ENCODE measurements at places on chromosomes 1 and 21.

DNA sequence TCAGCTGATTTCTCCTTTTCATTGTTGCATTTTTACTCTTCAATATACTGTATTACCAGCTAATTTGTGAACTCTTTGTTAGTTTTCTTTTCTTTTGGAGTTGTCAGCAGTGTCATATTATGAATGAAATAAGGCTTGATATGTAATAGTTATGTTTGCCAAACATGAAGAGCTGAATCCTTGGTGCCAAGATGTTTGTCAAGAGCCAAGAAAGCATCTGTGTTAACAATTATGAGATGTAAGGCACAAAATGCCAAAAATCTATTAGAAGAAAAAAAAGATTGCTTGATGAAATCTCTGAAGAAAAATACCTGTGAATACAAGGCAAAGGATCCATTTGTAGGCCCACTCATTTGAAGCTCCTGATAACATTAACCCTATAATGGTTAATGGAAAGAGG lies 48.4 kb upstream of the RNPC3 start:
- no peak for DNase-seq

GRCh38 chr1:227299241-227299627 lies 19.1 kb downstream of the CDC42BPA start:
- DNase-seq: no peak

DNA sequence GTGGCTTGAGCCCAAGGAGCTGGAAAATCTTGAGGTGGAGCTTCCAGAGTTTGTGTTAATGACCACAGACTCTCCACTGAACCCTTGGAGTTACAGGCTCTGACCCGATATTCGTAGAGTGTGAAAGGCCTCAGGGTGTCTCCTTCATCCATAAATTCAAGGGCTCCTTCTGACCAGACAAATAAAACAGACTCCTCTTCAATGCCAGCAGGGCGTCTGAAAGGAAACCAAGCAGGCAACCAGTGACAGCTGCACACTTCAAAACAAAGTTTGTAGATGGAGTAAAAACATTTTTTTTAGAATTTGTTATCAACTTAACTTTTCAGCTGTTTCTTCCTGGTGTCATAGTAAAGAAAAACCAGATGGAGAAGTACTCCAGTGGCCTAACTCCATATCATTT lies 161.1 kb downstream of the KCTD3 start:
- no peak for DNase-seq

GRCh38 chr1:42960122-42960390 lies 1.4 kb upstream of the SLC2A1 start:
- no peak for DNase-seq

DNA sequence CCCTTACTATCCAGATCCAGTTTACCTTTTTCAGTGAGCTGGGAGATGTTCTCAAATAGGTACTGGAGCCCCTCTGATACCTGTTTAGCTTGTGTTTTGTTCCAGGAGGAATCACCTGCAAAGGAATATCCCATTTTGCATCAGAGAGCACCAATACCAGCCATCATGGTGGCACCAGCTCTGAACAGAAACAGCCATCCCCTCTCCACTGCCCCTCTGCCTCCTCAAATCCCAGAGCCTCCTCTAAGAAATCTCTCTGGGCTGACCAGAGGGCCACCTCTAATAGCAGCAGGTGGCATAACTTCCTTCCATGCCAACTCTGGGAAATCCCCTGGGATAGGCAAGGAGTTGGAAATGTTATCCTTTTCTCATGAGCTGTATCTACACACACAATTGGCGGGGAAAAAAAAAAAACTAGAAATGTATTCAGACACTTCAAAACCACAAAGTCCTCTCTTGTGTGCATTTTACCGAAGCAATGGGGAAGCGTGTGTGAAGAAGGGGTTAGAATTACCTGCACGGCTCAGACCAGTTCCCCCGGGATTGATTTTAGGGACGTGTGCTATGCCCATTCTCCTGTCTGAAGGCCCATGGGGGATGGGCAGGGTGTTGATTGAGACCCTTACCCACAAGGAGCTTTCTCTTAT lies 2.4 kb downstream of the PGLYRP4 start:
- no peak for DNase-seq

DNA sequence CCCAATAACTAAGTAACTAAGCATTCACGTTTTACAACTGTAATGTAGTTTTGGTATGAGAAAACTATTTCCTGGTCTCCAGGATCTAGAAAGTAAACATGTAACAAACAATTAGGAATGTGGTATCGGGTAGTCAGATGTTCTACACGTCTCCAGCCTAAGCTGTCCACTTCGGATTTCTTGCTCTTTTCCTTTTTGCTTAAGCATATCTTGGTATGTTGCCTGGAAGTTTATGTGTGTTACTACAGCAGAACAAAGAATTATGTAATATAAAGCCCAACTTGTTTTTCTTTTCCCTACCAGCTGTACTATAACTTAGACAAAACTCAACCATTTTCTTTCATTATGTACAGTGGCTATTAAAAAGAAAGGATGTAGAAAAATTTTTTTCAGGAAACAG lies 20.4 kb upstream of the WARS2 start:
- DNase-seq: no peak

GRCh38 chr1:117366177-117367045 lies 838 bp upstream of the MAN1A2 start:
- peak; percentile 82 for DNase-seq

- no peak for DNase-seq
Measured at GRCh38 chr1:201022820-201023516, 546 bp downstream of the KIF21B start.

DNA sequence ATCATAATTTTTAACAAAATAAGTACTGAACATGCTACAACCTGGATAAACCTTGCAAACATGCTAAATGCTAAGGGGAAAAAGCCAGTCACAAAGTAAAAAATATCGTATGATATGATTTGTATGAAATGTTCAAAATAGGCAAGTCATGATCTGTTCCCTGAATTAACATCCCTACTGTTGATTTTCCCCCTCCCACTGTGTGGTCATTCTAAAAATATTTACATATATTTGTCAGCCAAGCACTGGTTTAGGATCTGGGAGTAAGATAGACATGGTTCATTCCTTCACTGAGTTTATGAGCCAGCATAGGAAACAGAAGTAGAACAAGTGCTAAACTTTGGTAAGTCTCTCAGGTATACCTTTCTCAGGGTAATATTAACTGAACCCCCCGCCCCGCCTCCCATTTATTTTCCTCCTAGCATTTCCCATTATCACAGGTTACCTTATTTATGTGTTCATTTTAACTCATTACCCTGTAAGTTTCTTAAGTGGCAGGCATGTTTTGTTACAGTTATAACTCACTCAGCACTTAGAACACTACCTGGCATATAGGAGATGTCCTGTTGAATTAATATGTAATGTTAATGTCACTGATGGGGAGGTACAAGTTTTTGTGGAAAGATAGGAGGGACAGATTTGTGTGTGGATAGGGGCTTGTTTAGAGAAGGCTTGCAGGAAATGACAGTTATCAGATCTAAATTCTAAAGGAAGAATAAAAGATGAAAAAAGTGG lies 12.3 kb downstream of the UQCRH start:
- no peak for DNase-seq

- DNase-seq: no peak
Measured at GRCh38 chr1:181541458-181541857, 58.1 kb downstream of the CACNA1E start.

DNA sequence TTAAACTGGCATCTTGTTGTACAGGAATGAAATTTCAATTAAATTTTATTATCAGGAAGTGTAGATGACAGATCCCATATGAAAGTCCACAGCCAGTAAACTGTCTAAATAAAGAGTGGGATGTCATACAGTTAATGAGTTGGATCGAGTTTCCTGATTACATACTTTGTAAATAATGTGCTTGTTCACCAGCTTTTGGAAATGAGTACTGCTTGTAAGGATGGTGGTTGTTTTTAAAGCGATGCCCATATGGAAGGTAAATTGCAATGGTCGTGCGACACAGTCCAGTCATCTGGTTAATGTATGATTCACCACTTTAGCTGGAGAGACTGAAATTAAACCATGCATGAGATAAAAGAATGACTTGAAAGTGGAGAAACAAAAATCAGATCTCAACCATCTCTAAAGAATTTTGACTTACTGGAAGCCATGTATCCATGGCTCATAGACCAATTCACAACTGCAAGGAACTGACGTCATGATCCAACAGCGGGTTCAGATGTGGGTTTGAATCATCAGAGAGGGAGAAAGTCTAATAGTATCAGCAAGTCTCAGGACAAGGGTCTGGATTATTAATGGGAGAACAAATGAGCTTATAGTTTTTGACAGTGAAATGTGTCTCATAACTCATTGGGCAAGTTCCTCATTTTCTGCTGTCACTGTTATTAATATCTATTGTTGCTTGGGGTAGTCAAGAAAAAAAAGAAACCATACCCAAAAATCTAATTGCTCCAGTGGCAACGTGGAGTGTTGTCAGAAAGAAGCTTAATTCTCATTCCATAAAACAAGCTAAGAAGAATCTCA lies 49.0 kb downstream of the MAP10 start:
- DNase-seq: no peak

- DNase-seq: no peak
Measured at GRCh38 chr1:95035536-95035935, 37.2 kb downstream of the ALG14 start.

GRCh38 chr1:156372265-156372586 lies 3.2 kb downstream of the RHBG start:
- DNase-seq: no peak

DNA sequence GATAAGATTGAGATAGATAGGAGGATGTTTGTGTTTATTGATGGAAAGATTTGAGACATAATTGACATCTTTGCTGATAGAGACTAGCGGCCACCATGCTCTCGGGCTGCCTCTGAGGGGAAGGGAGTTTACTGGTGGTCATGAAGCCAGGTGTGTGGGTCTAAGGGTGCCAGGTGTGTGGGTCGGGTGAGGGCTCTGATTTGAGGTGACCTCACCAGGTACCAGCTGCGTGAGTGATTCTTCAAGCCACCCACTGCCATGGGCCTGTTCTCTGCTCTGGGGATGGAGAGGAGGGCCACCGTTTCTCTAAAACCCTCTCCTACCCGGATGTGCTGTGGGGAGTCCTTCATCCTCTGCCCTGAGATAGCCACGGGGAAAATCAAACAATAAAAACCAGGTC lies 3.2 kb downstream of the UBASH3A start:
- no peak for DNase-seq

GRCh38 chr1:3545363-3546047 lies 65.8 kb downstream of the MEGF6 start:
- DNase-seq: no peak

DNA sequence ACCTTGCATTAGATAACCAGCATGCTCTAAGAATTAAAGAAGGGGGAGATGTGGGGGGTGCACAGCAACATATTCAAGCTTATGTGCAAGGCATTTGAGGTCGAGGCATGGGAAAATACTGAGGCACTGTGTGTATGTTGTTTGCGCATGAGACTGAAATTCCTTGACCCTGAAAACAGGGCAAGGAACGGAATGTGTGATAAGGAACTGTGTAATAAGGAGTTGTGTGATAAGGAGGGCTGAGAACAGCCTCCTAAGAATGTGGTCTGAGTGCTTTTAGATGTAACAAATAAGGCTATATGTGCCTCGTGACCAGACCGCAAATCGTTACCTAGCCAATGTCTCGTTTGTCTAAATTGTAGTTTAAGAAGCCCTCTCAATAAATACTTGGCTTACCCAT lies 26.5 kb upstream of the ITLN1 start:
- DNase-seq: no peak

GRCh38 chr1:111873460-111874030 lies 115.9 kb downstream of the KCND3 start:
- no peak for DNase-seq

DNA sequence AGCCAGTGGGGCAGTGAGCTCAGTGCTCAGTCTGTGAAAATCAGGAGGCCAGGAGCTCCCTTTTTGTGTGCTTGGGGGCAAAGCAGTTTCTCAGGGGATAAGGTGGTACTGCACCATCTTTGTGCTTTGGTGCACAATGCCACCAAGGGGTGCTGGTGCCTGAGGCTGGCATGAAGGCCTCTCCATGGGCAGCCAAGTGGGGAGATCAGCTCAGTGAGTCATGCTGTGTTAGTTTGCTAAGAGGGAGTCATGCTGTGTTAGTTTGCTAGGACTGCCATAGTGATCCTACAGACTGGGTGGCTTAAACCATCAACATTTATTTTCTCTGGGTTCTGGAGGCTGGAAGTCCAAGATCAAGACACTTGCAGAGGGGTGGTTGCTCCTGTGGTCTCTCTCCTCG lies 428.1 kb downstream of the PRDM2 start:
- no peak for DNase-seq

DNA sequence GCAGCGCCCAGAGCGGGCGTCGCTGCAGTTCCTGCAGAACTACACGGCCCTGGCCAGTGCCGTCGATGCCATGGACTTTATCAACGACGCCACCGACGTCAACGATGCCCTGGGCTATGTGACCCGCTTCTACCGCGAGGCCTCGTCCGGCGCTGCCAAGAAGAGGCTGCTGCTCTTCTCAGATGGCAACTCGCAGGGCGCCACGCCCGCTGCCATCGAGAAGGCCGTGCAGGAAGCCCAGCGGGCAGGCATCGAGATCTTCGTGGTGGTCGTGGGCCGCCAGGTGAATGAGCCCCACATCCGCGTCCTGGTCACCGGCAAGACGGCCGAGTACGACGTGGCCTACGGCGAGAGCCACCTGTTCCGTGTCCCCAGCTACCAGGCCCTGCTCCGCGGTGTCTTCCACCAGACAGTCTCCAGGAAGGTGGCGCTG lies 22.0 kb downstream of the COL6A1 start:
- DNase-seq: no peak

- no peak for DNase-seq
Measured at GRCh38 chr1:86140281-86140880, 16.2 kb downstream of the COL24A1 start.

DNA sequence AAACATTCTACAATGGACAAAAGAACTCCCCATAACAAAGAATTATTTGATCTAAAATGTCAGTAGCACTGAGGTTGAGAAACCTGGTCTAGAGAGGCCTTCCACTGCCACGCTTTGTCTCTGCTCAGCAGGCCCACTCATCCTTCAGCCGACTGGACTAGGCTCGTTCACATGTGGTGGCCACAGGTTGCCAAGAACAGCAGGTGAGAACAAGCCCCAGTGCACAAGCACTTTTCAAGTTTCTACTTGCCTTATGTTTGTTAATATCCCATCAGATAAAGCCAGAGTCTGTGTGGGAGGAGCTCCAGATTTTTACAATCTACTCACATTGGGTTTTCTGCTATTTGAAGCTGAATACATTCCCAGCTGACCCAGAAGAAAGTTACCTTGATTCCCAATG lies 9.1 kb upstream of the EFHD2 start:
- no peak for DNase-seq

DNA sequence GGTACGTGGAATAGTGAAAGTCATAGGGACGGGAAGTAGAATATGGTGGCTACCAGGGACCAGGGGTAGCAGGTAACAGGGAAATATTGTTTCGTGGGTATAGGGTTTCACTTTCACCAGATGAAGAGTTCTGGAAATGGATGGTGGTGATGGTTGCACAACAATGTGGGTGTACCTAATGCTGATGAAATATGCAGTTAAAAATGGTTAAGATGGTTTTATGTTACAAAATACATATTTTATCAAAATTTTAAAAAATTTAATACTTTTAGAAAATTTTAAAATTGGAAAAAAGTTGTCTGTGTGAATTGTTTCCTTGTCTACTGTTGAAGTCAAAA lies 55.5 kb upstream of the TLR5 start:
- DNase-seq: no peak

GRCh38 chr21:42513985-42514882 lies 582 bp downstream of the SLC37A1 start:
- DNase-seq: peak; percentile 69
